ENCODE measurements at places on chromosomes 16 and 17. TPM values are rescaled to one million over a fixed set of nuclear protein-coding genes. Genes with fewer than 3 reads are reported as not detected.
A peak's percentile ranks its signal among the peaks of the same experiment; 100 is the strongest.

KREMEN2 gene
- total RNA-seq: under 0.01 TPM

LRRC75A gene
- total RNA-seq: 2.6 TPM

DNA sequence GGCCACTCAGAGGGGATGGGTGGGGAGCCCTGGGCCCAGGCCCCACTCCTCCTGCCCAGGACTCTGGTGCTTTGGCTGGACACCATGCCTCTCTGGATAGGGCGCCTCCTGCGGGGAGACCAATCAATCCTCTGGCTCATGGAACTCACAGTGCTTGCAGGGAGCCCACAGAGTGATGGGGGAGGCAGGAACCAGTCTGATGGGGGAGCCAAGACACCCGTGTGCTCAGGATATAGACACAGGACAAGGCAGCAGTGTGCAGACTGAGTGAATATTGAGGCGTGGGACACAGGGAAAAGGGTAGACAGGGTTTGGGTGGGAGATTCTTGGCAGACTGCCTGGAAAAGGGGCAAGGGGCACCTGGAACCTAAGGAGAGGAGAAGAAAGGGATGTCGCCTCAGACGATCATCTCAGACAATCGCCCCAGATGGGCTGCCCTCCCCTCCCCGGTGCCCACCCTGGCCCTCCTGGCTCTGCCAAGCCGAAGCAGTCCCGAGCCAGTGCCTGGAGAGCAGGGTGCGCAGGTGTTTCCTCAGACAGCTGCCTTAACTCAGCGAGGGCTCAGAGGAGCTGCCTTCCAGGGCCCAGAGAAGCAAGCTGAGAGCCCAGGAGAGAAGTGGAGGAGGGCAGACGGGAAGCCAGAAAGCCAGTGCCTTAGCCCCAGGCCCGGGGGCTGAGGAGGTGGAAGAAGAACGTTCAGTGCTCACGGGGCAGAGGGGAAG lies 37.4 kb upstream of the DLX4 start:
- DNase-seq: no peak

- peak; percentile 19 for DNase-seq
Measured at GRCh38 chr17:44608727-44609435, 47.4 kb upstream of the MEIOC start.

SMIM5 gene
- under 0.01 TPM for total RNA-seq

GRCh38 chr17:32865141-32865540 lies 11.8 kb downstream of the MYO1D start:
- DNase-seq: no peak

- no peak for DNase-seq
Measured at GRCh38 chr17:71173991-71174390, 946.8 kb upstream of the SOX9 start.

DNA sequence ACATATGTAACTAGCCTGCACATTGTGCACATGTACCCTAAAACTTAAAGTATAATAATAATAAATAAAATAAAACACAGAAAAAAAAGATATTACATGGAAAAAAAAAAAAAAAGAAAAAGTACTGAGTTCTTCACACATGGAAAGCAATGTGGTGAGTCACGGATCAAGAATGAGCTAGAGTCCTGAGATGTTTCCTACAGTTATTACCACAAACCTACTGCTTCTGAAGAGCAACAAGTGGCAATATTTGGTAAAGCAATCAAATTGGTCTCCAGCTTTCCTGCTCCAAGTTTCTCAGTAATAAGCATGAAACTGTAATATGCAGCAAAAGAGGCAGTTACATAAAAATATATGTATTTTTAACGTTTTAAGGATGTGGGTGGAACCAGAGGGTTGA lies 223.3 kb upstream of the SALL1 start:
- DNase-seq: peak; percentile 67

HSD17B1 gene
- 3.5 TPM for total RNA-seq
